ENCODE measurements at places on chromosomes 7 and 10. TPM values are rescaled to one million over a fixed set of nuclear protein-coding genes. Genes with fewer than 3 reads are reported as not detected.

Gene IRF5
- 1.6 TPM for total RNA-seq

Gene LRRC61
- 11.7 TPM for total RNA-seq

- no peak for DNase-seq
These were observed 184.9 kb upstream of the GNAI1 start for GRCh38 chr7:79949778-79950177.

GRCh38 chr7:9681284-9681683, 1247.9 kb downstream of the NXPH1 start:
- DNase-seq = no peak

DNA sequence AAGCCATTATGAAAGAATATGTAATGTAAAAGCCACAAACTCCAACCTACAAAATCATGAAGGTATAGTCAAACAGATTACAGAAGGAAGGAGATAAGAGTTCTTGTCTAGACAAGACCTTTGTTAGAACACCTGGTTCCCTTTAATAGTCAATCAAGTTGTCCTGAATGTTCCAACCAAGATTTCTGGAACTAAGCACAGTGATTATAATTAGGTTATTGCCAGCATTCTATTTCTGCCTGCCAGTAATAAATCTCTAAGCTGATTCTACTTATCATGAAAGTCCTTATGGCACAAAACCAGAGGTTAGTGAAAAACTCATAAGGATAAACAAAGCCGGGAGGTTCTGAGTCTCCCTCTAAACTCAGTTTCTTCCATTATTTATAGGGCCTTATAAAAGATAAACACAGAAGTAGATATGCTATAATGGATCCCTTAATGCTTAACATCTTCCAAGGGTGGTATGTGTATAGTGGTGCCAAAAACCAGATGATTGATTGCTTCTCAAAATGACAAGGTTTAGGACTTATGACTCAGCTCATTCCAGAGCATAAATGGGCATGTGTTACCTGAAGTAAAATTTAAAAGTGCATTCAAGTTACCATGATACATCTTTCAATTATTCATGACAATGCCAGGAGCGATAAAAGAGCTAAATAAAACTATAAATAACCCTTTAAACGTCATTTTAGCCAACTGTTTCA, 237.2 kb downstream of the CSTF2T start:
- DNase-seq = no peak

Data from occipital lobe (tissue), 3 donors.